ACHN (cell line): ENCODE measurements at places on chromosomes 2 and 18.

- no peak for DNase-seq
Observed at GRCh38 chr2:148974095-148974494, 64.4 kb upstream of the LYPD6B start.

DNA sequence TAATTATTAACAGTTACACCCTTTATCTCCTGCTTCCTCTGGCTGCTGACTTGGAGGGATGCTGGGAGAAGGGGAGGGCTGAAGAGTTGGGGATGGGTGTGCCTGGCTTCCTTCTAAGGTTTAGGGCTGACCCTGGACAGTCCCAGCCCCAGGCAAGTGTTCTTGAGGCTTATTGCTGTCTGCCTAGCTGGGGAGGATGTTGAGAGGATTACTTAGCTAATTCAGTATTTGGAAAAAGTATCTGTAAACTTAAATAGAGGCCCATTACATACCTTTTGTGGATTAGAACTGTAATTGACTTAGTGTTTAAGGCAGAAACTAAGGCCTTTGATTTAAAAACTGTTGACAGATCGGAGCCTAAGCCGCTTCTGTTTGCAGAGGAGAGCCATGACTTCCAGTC is 67.6 kb downstream of the AGAP1 start:
- DNase-seq: no peak

DNA sequence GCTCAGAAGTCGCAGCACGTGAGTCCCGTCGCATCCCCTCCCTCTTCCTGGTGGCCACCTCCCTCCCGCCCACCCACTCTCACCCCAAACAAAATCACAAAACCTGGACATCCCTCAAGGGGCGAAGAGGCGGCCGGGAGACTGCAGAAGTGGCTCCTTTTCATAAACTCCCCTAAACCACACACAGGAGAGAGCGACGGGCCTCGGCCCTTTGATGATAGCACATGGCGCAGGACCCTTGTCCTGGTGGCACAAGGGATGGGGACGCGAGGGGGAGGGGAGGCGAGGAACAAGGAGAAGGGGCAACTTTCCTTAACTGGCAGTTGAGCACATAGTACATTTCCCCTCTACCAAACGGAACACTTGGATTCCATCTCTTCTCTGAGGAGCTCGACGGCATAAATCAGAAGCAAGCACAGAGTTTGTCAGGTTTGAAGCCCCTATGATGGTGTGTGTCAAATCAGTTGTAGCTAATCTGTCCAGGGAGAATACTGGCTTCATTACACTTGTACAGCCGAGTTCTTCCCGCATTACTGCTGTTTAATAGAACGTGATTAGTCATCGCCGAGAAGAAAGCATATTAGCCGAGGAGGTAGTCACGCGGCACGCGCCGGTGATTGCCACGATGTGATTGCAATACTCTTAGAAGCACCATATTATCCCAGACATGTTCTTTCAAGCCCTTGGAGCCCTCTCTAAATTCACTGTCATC is 43.8 kb downstream of the GBX2 start:
- DNase-seq: no peak

DNA sequence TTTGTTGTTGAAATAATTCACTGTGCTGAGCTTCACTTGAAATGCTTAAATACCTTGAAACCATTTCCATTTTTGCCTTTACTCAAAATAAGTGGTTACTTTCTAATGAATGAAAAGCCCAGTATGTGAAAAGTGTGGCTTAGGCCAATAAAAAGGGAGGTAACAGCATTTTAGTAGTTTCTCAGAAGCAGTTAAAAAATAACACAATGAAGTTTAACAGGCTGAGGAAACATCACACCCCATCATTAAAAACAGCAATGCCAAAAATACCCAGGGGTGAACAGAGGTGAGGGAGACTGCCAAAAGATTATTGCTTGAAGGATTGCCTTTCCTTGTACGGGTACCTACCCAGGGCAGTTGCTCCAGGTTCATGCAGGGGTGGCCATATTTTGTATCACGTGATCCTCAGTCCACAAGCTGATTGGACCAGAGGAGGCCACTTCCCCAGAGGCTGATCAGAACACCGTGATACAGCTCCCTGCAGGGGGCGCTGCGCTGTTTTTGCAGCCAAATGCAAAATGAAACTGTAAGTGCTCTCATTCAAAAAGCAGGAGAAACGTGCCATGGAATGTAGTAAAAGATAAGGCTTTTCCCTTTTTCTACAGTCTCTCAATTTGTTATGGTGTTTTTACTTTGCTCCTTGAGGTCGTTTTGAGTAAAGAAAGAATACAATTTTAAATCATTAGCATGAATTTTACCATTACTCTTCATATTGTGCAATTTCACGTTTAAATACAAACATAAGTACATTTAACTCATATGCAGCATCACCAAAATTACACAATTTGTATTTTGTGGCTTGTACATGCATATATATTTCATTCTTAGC is 70.2 kb upstream of the SH3BP4 start:
- peak; percentile 99 for DNase-seq

DNA sequence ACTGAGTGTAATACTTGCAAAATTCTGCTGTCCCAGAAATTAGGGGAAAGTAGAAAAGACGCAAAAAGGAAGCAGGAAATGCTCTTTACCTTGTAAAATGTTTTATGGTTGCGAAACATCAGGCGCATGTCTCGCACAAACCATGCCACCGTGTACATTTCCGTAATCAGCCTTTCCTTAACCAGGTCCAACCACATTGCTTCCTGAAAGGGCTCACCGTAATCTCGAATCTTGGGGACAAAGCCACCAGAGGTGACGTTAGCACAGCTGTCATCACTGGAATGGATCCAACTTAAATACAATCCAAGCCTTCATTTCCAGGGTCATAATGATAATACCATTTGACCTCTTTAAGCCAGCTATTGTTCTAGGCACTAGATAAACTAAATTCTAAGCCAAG is 49.3 kb downstream of the SP110 start:
- no peak for DNase-seq

DNA sequence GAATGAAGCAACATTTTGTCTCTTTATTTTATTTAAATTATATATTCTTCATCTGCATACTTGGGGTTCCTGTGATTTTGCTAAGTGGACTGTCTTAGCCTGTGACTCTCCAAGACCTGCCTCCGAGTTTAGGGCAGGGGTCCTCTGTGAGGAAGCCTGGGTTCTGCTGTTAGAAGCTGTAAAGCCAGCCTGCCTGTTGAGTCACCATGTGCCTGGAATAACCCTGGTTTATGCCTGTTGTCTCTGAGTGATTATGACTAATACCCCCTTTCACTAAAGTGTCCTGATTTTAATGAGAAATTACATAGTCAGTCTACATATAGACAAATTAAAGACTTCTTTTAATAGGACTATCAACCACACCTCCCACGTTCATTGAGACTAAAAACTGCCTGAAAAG is 369.1 kb downstream of the ZNF521 start:
- no peak for DNase-seq

- no peak for DNase-seq
Observed at GRCh38 chr2:167572883-167573619, 674.3 kb downstream of the STK39 start.

DNA sequence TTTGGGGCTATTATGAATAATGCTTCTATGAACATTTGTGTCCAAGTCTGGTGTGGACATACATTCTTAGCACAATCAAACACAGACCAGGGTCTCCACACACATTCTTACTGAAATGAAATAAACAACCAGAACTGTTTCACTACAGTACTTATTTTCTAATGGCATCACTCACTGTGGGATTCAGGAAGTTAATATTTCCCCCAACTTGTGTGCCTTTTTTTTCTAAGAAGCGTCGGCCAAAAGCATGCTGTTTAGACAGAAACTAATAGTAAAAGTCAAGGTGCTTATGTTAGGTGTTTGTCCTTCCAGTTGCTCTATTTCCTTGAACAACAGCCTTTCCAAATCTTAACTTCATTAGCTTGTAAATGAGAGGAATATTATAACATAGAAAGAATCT is 117.6 kb downstream of the DOCK10 start:
- DNase-seq: no peak

- no peak for DNase-seq
Observed at GRCh38 chr2:217090024-217090473, 230.2 kb upstream of the TNP1 start.

DNA sequence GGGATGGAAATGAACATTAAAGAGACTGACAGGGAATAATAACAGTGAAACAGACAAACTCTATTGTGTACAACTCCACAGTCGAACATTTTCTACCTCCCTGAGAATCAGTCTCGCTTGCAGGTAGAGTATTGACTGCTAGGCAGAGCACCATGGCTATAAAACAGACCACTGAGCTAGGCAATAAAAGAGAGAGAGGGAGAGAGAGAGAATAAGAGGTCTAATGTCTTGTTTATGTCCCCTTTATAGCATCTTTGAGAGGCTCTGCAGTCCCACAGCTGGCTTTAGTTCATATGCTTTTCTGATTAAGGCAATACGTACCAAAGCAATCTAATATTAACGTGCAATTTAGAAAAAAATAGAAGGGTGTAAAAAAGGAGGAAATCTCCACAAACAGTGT is 652.6 kb downstream of the NRXN1 start:
- no peak for DNase-seq

GRCh38 chr2:187329586-187329985 is 118.5 kb downstream of the CALCRL start:
- no peak for DNase-seq

DNA sequence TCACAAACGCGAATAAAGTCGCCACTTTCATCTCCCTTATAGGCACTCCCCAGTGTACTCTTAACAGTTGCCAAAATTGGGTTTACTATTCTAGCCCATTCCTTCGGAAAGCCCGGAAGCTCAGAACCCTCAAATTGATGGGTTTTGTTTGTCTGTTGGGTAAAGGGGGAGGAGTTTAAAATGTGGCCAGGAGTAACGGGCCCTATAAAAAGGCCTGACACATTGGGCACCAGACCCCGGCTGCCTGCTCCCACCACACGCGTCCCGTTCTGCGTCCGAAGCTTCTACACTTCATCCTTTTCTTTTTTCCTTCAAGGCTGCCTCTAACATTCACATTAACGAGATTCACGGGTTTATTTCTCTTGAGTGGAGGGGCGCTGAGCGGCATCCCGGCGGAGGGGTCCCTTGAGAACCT is 837 bp downstream of the NHEJ1 start:
- peak; percentile 6 for DNase-seq

DNA sequence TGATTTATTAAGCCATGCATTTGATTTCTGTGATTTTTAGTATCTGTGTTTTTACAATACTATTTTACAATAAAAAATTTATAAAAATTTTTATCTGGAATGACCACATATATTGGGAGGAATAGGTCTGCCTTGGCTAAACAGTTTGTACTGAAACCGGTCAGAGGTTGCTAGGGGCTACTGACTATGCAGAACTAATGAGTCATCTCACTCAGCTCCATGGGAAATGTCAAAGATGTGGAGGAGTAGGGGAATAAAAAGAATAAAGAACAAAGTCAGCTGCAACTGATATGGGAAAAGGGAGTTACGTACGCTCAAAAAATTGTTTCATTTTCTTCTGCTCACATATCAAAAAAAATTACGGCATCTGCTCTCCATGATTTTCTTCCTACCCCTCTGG is 8.6 kb upstream of the TMEM163 start:
- peak; percentile 71 for DNase-seq

DNA sequence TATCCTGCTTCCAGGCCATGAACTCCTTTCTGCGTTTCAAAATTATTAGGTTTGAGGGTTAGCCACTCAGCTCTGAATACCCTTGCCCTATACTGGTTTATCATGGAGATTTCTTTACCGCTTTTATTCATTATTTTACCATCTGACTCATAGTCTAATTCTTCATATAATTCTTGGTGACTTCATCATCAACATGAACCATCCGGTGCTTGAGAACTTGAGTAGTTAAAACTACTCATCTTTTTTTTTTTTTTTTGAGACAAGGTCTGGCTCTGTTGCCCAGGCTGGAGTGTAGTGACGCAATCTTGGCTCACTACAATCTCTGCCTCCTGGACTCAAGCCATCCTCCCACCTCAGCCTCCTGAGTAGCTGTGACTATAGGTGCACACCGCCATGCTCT is 94.2 kb upstream of the LHCGR start:
- DNase-seq: no peak

DNA sequence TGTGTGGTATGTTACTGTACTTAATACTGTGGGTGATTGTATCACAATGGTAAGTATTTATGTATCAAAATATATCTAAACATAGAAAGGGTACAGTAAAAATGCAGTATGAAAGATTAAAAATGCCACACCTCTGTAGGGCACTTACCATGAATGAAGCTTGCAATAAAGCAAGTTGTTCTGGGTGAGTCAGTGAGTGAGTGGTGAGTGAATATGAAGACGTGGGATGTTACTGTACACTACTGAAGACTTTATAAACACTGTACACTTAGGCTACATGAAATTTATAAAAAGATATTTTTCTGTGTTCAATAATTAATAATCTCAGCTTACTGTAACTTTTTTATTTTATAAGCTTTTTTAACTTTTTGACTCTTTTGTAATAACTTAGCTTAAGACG is 1162.4 kb upstream of the NRXN1 start:
- DNase-seq: no peak

DNA sequence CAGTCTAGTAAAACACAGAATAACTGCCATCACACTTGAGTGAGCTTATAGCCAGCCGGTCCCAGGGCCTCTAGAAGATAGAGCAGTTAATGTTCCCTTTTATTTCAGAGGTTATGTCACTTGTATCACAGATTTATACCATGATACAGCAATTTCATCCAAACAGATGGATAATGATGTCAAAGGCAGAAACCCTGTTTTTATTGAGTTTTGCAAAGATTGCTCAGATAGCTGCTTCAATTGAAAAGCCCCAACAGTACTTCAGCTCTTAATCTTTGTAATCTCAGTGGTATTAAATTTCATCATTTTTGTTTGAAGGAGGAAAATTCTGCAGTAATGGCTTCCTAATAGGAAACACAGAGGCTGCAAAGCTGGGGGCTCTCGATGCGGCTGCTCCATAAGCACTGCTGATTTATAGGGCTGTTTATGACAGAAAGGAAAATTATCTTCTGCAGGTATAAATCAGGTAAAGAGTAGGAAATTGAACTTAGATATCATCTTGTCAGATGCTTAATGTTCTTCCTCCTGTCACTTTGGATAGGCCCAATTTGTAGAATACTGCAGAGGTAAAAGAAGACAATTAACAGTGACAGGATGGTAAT is 112.3 kb downstream of the LNPK start:
- no peak for DNase-seq

- DNase-seq: no peak
Observed at GRCh38 chr2:241888641-241889040, 19.1 kb downstream of the RTP5 start.
